ENCODE measurements at places on chromosomes 4 and X.

- DNase-seq, result no peak
These were observed 3.0 kb upstream of the BCOR start for GRCh38 chrX:40100537-40101429.

- DNase-seq, result no peak
These were observed 115.1 kb downstream of the CPEB2 start for GRCh38 chr4:15117270-15117946.

DNA sequence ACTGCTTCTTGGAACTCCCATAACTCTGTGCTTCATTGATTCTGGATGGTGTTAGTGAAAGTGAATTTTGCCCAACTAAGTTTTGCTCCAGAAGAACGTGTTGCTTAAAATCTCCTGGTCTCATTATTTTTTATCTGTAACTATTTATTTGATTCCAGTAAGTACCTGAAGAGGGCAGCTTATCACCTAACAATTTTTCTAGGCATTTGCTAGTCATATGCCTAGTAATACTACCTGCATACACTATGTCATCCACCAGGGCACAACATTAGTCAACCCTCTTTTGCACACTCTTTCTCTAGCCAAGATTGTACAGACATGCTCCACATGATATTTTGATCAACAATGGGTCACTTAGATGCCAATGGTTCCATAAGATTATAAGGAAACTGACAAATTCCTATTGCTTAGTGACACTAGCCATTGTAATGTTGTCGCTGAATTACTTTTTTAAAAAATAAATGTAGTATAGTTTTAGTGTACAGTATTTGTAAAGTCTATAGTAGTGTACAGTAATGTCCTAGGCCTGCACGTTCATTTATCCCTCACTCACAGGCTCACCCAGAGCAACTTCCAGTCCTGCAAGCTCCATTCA, 499.9 kb upstream of the AADAT start:
- DNase-seq, result peak; percentile 58

- peak; percentile 67 for DNase-seq
These were observed 84.4 kb downstream of the STOX2 start for GRCh38 chr4:183989461-183989860.

- no peak for DNase-seq
These were observed 186.9 kb upstream of the LNX1 start for GRCh38 chr4:53778155-53778554.

GRCh38 chrX:124209792-124210576, 122.5 kb upstream of the TEX13D start:
- no peak for DNase-seq

- DNase-seq, result no peak
These were observed 125.9 kb upstream of the PJA1 start for GRCh38 chrX:69291116-69291515.

DNA sequence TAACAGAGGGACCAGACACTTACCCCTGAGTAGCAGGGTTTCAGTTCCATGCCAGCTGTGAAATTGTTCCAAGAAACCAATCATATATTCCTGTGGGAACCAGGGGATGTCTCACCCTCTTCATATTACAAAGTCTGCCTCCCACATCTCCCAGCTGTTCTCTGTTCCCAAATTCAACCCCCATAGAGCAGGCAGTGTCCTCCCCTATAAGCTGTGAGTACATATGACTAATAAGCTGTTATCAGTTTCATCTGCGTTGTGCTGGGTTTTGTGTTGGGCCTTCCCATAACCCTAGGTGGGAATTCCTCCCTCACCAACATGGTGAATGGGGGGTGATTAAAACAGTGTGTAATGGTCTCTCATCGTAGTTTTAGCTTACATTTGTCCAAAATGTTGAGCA, 41.0 kb downstream of the CEP44 start:
- peak; percentile 94 for DNase-seq

All from fibroblast of mammary gland (primary cell).